ENCODE measurements at places on chromosomes 6 and 20.

GRCh38 chr6:168625602-168626001 is 184.6 kb downstream of the SMOC2 start:
- DNase-seq, result no peak

- DNase-seq, result no peak
Observed at GRCh38 chr6:164227952-164228522, 813.5 kb downstream of the QKI start.

DNA sequence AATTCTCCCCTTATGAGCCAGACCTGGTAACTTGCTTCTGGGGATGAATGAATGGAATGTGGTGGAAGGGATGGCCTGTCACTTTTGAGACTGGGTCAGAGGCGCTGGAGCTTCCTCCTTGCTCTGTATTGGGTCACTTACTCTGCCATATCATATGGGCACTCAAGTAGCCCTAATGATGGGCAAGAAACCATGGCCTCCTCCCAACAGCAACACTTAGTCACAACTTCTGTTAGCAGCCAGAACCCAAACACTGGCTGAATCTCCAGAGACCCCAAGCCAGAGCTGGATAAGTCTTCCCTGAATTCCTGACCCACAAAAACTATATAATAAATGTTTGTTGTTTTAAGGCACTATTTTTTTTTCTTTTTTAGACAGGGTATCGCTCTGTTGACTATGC is 5.5 kb downstream of the E2F1 start:
- no peak for DNase-seq

DNA sequence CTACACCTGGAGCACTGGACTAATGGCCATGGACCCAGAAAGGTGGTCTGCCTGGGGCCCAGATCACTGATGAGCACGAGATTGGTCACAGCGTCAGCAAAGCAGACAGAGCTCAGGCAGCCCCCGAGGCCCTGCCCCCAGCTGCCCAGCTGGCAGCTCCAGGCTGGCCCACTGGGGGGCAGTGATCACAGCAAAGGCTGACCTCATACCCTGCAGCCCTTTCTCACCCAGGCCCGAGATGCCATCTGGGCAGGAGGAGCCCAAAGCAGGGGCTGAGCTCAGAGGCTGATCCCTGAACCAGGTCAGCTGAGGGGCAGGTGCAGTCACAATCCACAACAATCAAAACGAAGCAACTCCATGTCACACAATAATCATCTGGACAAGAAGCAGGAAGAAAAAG is 4.1 kb downstream of the MAP1LC3A start:
- no peak for DNase-seq

DNA sequence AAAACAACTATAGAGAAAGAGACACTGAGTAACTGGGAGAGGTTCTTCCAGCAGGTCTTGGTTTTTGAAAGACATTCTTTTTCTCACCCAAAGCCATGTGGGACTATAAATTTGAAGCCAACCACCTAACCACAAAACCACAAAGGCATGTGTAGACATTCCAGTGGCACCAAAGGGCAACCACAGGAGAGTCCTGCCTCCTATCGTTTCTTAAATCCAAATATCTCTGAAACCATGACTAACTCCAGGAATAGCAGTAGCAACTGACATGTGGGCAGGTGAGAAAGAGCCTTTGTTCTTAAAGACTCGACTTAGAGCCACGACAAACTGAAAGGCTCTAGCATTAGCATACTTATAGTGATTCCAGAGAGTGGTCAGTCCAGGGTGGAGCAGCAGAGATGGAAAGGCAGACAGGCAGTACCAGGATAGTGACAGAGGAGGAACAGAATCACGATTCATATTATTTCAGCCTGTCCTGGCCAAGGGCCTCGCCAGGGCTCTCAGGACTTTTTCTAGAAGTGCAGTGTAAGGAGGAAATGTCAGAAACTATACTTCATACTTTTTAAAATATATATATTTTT is 9.4 kb upstream of the COL9A1 start:
- no peak for DNase-seq

- no peak for DNase-seq
Observed at GRCh38 chr20:62840244-62841197, 21.1 kb downstream of the TCFL5 start.

DNA sequence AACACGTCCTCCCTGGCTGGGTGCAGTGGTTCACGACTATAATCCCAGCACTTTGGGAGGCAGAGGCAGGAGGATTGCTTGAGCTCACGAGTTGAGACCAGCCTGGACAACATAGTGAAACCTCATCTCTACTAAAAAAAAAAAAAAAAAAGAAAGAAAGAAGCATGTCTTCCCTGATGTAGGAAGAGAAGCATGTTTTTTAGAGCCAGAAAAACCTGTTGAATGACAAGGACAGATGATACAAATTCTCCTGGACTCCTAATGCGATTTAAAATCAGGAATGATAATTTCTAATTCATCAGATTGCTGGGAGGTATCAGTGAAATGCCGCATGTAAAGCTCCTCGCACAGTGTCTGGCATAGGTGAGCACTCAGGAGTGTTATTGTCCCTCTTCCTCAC is 23.7 kb upstream of the SEC63 start:
- no peak for DNase-seq

GRCh38 chr20:44024820-44025580 is 110.3 kb downstream of the TOX2 start:
- no peak for DNase-seq

- no peak for DNase-seq
Observed at GRCh38 chr6:2582268-2582667, 168.5 kb downstream of the MYLK4 start.

All from GM12892 (cell line).